Retina (tissue), 1 donor: ENCODE measurements at places on chromosomes 4 and X.

DNA sequence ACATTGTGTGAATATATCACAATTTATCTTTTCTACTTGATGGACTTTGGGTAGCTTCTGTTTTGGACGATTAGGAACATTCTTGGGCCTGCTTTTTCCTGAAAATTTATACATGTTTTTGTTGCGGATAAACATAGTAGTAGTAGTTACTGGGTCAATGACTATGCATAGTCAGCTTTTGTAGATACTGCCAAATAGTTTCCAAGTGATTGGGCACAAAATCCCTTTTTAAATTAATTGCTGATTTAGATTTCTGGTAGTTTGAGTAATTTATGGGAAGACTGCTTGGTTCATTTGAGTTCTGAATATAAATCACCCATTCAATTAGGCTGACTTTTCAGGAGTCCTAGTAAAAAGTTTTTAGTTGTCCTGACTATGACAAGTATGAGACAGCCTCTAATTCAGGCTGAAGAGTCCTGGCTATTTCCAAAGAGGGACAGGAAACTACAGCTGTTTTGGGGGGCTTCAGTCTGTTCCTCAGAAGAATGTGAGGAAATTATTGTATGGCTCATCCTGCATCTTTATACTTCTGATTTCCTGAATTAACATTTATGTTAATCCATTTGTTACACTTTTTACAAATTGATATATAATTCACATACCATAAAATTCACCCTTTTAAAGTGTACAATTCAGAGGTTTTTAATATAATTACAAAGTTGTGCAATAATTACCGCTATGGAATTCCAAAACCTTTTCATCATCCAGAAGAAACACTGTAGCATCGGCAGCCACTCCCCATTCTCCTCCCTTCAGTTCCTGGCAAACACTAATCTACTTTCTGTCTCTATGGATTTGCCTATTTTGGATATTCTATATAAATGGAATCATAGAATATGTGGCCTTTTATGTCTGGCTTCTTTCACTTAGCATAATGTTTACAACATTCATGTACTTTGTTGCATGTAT, 14.2 kb downstream of the LRP2BP start:
- no peak for DNase-seq

DNA sequence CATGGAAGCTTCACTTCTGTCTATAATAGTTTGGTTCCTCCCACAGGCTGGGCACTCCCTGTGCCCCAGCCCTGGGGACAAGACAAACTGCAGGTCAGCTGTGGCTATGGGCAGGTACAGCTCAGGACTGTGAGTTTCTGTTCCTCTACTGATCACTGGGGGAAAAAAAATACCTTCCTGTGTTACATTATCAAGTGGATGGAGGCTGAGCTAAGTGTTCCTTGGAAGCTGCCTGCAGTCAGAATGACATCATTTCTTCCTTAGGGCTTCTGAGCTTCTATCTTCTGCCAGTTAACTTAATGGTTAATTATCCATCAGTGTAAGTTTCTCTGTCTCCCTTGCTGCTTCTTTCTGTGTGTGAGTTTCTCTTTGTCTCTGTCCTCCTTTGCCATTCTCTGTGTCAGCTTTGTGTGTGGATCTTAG, 4.6 kb downstream of the RAB33A start:
- no peak for DNase-seq

DNA sequence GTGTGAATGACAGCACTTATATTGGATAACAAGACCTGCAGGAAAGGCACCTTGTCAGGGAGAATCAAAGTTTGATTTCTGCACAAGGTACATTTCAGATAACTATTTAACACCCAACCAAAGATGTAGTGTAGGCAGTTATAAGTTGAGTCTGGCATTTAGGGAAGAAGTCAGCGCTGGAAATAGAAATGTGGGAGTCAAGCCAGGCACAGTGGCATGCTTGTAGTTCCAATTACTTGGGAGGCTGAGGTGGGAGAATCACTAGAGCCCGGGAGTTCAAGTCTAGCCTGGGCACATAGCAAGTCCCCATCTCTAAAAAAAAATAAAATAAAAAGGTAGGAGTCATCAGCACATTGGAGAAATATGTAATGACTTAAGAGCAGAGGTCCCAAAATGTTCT, 295.1 kb downstream of the ZNF674 start:
- DNase-seq: no peak

DNA sequence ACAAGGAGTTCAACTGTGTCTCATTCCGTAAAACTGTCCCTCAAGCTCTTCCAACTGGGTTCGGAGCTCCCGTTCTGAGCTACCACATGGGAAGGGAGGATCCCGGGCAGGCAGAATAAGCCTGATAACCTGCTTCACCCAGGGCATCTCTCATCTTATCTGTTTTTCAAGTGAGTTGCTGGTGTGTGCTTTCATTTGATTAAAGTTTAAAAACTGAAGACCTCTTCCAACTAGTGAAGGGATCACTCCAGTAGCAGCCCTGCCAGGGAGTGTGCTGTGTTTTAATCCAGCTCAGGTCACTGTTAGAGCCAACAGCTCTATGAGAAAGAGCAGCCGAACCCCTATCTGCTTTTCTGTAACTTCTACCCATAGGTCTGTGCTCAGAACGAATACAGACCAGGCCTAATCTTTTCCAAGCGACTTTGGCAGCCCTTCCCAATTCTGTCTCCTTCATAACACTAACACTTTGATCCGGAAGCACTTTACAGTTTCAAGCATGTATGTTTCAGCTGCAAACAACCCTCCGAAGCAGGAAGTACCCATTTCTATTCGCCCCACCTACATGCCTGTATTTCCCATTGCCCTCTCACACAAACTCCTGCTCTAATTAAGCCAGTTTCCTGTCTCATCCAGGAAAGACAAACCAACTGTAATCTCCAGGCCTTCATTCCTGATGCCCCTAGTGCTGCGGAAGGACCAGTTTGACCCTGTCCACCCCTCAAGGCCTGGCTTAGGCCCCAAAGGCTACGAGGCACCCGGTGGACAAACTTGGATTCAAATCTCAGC, 60.9 kb downstream of the IRF2 start:
- DNase-seq: no peak

DNA sequence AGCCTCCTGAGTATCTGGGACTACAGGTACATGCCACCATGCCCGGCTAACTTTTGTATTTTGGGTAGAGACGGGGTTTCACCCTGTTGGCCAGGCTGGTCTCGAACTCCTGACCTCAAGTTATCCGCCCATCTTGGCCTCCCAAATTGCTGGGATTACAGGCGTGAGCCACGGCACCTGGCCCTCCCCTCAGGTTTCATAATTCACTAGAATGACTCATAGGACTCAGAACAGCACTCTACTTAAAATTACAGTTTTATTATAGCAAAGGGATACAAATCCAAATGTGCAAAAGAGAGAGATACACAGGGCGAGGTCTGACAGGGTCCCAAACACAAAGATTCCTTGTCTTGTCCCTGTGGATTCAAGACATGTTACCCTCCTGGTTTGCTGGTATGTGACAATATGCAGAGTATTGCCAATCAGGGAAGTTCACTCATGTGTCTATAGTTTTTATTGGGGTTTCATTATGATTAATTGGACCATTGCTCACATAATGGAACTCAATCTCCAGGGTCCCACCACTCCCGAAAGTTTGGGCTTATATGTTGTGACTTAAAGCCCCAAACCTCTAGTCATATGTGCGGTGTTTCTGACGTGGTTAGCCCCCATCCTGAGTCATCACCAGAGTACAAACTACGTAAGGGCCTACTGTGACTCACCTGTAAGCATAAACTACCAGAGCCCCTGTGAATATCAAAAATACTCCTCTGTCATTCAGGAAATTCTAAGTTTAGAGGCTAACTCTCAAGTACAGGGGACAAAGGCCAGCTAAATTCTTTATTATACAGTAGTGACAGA, 5.2 kb downstream of the YIPF6 start:
- no peak for DNase-seq
